ENCODE measurements at places on chromosomes 7 and 10. TPM values are rescaled to one million over a fixed set of nuclear protein-coding genes. Genes with fewer than 3 reads are reported as not detected.

Gene LIPJ
- not detected for polyA plus RNA-seq

DNA sequence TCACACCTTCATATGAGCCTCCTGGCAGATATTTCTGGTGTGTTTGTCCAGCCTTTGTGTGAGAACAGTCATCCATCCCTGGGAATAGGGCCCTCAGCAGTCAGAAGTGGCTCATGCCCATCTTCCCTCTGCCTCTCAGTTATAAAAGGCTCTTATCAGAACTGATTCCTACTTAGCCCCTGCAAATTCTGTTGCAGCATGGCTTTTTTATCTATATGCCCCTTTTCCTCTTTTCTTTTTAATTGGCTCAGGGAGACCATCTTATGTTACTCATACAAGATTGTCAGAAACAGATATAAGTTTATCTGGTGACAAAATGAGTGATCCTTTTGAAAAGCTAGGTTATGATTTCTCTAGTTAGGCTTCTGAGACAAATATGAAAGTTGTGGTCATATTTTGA lies 194.1 kb downstream of the CREB5 start:
- no peaks in the 10 kb centered on the region for H3K36me3 ChIP-seq
- no peaks in the 10 kb centered on the region for H3K27me3 ChIP-seq
- no peak overlapping the region for H3K4me3 ChIP-seq
- no peak overlapping the region for H3K27ac ChIP-seq
- no peaks in the 10 kb centered on the region for H3K4me1 ChIP-seq

GRCh38 chr7:44565795-44566559 lies 7.7 kb downstream of the DDX56 start:
- no peaks in the 10 kb centered on the region for H3K4me1 ChIP-seq
- no peak overlapping the region for H3K4me3 ChIP-seq
- DNase-seq = no peak
- H3K27me3 ChIP-seq = no peaks in the 10 kb centered on the region
- H3K36me3 ChIP-seq = peaks cover 22% of the 10 kb centered on the region

DNA sequence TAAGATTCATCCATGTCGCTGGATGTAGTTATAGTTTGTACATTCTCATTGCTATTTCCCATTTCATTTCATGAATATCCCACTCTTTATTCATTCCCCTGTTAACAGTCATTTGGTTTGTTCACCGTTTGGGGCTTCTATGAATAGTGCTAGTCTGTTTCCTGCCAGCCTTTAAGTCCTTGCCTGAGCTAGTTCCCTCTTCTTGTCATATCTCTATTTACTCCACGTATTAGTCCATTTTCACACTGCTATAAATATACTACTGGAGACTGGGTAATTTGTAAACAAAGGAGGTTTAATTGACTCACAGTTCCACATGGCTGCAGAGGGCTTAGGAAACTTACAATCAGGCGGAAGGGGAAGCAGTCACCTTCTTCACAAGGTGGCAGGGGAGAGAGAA lies 56.2 kb downstream of the PLCE1 start:
- no peaks in the 10 kb centered on the region for H3K27me3 ChIP-seq
- no peak overlapping the region for H3K4me3 ChIP-seq
- H3K27ac ChIP-seq = no peak overlapping the region
- H3K36me3 ChIP-seq = no peaks in the 10 kb centered on the region

- no peak overlapping the region for H3K27ac ChIP-seq
- no peaks in the 10 kb centered on the region for H3K4me1 ChIP-seq
- no peaks in the 10 kb centered on the region for H3K36me3 ChIP-seq
- H3K27me3 ChIP-seq = no peaks in the 10 kb centered on the region
Observed at GRCh38 chr10:43077421-43078171, 727 bp downstream of the RET start.

Gene NANOS1
- 1.0 TPM for polyA plus RNA-seq

DNA sequence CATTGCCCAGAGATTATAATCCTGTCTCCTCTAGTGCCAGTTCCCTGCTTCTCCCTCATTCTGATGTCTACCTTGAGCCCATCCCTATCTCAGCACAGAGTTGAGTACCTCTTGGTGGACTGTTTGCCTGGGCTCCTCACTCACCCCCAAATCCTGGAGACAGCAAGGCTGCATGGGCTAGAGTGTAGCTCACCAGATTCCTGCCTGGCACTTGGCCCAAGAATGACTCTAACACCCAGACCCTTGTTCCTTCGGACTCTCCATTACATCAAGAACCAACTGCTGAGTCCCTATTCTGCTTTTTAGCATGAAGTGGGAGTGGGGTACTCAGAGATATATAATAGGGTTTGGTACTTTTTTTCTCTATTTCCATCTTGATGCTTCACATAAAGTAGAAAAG lies 22.1 kb downstream of the FAM13C start:
- no peak overlapping the region for H3K4me3 ChIP-seq
- H3K36me3 ChIP-seq = no peaks in the 10 kb centered on the region
- no peaks in the 10 kb centered on the region for H3K27me3 ChIP-seq

DNA sequence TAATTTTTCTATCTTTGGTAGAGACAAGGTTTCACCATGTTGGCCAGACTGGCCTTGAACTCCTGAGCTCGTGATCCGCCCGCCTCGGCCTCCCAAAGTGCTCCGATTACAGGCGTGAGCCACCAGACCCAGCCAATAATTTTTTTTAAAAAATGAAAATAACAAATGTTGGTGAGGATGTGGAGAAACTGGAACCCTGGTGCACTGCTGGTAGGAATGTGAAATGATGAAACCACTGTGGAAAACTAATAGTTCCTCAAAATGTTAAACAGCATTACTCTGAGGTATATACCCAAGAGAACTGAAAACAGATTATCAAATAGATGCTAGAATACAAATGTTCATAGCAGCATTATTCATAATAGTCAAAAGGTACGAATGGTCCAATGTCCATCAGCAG lies 23.0 kb upstream of the YWHAG start:
- H3K4me1 ChIP-seq = no peaks in the 10 kb centered on the region
- DNase-seq = no peak
- H3K27me3 ChIP-seq = no peaks in the 10 kb centered on the region
- H3K4me3 ChIP-seq = no peak overlapping the region

DNA sequence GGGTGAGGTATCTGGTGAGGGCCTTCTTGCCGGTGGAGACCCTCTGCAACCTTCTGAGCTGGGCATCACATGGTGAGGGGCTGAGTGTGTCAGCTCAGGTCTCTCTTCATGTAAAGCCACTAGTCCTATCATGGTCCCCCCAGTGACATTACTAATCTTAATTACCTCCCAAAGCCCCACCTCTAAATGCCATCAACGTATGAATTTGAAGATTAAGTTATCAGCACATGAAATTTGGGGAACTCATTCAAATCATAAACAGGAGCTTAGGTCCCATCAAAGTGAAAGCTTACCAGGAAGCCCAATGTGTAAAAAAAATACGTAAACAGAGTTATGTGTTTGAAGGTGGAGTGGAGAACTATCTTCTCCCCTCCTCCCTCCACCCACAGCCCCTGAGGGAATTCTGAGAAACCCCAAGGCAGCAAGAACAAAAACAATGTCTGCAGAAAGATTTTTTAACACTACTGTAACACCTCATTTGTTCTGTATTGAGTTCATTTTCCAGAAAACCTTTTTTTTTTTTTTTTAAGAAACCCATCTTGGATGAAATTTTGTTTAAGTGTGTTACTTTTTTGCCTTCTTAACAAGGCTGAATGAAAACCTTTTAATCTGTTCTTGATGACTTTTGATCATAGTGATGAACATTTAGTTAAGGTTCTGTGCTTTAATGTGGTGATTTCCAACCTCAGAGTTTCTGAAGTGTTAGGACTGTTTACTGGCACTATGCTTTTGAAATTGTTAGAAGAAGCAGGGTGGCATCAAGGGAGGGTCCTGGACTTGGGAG lies 19.1 kb upstream of the PCGF5 start:
- no peak overlapping the region for H3K4me3 ChIP-seq
- H3K27ac ChIP-seq = peak overlapping the region; percentile 61

DNA sequence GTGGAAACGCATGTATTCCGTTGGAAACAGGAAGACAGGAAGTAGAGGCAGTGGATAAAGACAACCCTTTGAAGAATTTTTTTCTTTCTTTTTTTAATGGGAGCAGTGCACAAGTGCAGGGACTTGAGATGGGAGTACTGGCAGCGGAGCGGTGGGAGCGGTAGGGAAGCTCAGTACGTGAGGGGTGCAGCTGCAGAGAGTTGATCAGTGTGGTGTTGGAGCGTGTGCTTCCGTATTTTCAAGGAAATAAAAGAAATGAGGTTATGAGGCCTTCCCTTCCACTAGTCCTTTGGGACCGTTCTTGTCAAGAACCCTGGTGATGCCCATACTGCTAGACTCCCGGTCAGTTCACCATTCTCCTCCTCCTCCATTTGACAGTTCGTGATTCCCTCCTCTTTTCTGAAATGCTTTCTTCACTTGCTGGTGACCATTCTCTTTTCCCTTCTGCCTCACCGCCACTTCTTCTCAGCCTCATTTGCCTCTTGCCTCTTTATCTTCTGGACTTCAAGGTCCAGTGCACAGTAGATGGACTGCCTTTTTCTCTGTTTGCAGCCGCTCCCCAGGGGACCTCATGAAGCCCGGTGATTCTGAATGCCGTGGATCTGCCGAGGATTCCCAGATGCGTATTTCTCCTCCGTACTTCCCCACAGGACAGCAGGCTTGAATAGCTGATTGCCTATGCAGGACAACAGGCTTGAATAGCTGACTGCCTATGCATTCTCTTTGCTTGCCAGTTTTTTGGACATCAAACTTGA lies 39.1 kb upstream of the TMEM236 start:
- H3K36me3 ChIP-seq = peaks cover 13% of the 10 kb centered on the region
- no peaks in the 10 kb centered on the region for H3K4me1 ChIP-seq
- DNase-seq = no peak
- H3K4me3 ChIP-seq = no peak overlapping the region
- no peaks in the 10 kb centered on the region for H3K27me3 ChIP-seq

GRCh38 chr7:55425141-55425752 lies 60.1 kb downstream of the LANCL2 start:
- H3K4me1 ChIP-seq = no peaks in the 10 kb centered on the region
- DNase-seq = no peak
- no peaks in the 10 kb centered on the region for H3K36me3 ChIP-seq

DNA sequence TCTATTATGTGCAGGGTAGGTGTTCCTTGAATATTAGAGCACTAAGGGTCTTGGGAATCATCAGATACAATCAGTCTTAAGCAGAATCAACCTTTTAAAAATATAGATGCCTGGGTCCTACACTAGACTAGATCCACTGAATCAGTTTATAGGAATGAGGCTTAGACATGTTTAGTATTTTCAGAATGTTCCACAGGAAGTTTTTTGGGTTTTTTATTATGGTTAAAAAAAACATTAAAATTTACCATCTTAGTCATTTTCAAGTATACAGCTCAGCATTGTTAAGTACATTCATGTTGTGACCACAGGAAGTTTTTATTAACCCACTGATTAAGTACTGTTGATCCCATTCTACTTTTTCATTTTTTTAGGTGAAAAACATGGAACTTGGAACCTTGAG lies 135.7 kb downstream of the LCOR start:
- H3K36me3 ChIP-seq = no peaks in the 10 kb centered on the region
- H3K27me3 ChIP-seq = no peaks in the 10 kb centered on the region
- H3K4me3 ChIP-seq = no peak overlapping the region
- no peak overlapping the region for H3K27ac ChIP-seq
- H3K4me1 ChIP-seq = peaks cover 1% of the 10 kb centered on the region

DNA sequence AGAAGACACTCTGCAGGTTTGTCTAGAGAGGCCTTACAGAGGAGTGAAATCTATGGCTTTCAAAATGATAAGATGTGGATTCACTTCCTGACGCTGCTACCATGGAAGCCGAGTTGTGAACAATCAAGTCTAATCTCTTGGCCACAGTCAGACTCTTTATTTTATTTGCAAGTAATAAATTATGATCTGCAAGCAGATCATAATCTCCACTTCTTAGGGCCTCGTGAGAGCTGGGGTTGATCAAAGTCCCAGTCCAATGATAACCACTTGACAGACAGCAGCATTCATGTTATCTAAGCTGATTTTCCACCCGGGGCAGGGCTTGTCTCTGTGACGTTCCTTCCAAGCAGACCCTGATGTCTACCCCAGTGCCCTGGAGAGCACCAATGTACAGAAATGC lies 776.4 kb upstream of the AUTS2 start:
- no peaks in the 10 kb centered on the region for H3K4me1 ChIP-seq
- no peak for DNase-seq
- H3K4me3 ChIP-seq = no peak overlapping the region
- H3K27ac ChIP-seq = no peak overlapping the region

Gene IFIT1B
- polyA plus RNA-seq = not detected

All from aorta (tissue), 5 donors.